HTR-8/SVneo (cell line): ENCODE measurements at places on chromosomes 11 and 22.

DNA sequence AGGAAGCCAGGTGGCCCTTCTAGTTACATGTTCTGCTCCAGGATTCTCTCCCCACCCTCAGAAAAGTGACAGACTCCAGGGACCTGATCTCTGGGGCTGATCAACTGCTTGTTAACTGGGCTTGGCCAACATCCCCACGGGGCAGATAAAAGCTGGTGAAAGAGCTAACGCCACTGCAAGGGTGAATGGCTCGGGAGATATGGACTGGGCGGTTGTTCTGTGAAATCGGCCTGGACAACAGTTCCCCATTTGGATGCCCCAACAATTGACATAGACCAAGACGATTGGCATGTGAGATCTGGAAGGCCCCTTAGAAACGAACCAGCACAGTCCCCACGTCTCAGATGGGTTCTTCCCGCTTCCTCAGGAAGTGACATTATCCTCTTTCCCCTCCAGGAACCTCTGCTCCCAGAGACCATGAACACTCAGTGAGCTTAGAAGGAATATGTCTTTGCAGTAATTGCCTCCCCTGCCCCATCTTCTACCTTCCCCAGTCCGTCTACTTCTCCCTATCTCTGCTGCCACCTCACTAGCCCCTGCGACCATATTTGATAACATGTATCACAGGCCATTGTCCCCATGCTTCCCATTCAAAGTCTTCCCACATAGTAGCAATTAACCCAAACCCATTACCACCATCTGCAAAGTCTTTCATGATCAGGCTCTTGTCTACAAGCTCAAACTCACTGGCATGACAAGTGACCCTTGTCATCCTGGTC lies 5.6 kb upstream of the PRG2 start:
- DNase-seq = no peak

DNA sequence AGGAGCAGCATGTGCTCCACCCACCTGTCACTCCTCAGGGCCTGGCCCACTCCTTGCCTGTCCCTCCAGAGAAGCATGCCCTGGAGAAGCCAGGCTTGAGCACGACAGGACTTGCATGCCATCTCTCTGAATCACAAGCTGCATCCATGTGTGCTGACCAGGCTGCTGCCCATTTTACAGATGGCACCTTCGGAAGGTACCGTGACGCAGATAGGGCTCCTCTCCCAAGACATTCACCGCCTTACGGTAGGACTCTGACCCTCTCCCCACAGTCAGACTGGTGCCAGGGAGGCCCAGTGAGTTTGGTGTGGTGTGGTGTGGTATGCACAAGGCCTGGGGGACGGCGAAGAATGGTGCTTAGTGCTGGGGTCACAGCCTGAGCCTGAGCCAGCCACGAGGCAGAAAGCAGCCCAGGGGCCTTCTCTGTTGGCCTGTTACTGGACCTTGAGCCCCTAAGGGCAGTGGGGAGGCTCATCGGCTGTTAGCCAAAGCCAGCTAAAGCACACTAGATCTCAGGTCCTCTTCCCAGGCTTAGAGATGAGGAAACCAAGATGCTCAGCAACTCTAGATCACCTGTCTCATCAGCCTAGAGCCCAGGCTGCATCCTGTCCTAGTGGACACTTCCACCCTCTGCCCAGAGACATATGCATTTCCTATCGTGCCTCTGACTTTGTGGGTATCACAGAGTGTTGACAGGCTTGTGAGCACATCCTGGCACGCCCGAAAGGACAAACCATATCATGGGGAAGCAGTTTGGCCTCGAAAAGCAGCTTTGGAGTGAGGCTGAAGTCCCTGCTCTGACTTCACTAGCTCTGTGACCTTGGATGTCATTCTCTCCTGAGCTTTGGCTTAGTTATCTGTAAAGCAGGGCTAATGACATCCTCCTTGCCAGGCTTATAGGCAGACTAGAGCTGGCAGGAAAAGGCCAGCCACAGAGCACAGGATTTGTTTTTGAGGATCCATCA lies 17.8 kb downstream of the CYB5R2 start:
- no peak for DNase-seq

DNA sequence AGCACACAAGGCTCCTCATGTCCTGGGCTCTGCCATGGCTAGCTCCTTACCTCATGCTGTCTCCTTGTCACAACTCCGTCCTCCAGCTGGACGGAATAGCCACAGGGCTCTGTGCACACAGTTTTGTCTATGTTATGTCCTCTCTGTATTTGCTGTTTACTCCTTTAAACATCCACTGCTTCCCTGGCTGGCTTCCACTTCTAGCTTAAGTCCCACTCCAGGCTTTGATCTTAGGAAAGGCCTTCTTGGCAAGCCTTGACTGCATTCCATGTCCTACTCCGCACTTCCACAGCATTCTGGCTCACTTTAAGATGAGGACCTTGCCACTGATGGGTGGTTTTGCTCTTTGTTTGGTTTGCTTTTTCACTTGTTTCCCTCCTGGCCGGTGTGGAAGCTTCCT lies 22.9 kb upstream of the ROBO3 start:
- no peak for DNase-seq

DNA sequence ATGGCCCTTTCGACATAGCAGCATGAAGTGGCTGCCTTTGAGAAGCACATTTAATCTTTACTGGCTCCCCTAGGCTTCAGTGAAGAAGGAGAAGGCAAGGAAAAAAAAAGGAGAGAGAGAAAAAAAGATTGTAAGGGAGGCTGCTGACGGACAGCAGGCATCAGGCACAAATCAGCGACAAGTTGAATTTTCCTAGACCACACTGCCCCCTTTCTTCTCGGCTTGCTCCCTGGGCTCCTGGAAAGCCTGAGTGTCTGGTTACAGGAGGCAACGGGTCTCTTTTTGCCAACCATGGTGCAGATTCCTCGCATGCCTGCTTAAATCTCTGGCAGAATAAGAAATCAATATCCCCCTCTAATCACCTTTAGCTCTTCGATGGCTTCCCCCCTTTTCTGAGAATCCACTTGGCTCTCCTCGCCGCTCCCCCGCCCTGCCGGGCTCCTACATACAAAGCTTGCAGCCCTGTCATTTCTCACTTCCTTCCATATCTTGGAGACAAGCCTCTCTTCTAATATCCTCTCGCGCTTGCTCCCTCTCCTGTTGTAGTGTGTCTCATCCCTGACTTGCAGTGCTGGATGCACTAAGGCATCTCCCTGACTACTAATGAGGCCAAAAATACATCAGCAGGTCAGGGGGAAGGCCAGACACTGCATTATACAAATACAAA lies 14.3 kb downstream of the BLID start:
- peak; percentile 67 for DNase-seq

GRCh38 chr11:15940462-15941205 lies 415.7 kb downstream of the SOX6 start:
- DNase-seq = no peak

GRCh38 chr22:42268852-42269410 lies 1.5 kb downstream of the TCF20 start:
- peak; percentile 11 for DNase-seq

DNA sequence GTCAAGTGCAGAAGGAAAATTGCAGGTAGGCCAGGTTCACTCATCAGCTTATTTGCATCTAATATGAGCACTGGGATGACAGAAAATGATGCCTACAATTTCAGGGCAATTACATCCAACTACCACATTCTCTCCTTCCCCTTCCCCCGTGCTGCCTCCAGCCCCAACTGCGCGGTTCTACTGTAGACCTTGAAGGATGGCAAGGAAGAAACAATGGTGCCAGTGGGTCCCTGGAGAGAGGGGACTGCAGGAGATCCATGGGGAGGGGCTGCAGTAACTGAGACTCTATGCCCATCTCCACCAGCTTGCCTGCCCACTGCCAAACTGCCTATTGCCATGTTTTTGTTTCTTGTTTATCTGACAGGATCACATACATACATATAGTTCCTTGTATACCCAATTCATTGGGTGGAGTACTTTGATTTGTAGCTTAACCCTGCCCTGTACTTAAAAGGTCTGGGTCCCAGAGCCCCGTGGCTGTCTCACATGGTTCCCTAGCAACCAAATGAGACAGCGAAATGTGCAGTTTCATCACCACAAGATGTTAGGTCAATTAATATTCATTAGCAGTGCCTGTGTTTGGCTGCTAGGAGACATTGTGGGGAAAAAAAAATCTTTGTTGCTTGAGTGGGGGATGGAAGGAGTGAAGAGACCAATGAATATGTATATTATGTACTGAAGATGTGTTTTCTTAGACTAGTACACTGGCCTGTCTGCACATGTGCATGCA lies 253.5 kb upstream of the PLET1 start:
- DNase-seq = no peak

- DNase-seq = no peak
Measured at GRCh38 chr22:40694411-40694810, 15.1 kb downstream of the MCHR1 start.

- DNase-seq = no peak
Measured at GRCh38 chr22:44267856-44268255, 44.9 kb downstream of the SHISAL1 start.

GRCh38 chr11:24226606-24227005 lies 270.2 kb upstream of the LUZP2 start:
- no peak for DNase-seq

DNA sequence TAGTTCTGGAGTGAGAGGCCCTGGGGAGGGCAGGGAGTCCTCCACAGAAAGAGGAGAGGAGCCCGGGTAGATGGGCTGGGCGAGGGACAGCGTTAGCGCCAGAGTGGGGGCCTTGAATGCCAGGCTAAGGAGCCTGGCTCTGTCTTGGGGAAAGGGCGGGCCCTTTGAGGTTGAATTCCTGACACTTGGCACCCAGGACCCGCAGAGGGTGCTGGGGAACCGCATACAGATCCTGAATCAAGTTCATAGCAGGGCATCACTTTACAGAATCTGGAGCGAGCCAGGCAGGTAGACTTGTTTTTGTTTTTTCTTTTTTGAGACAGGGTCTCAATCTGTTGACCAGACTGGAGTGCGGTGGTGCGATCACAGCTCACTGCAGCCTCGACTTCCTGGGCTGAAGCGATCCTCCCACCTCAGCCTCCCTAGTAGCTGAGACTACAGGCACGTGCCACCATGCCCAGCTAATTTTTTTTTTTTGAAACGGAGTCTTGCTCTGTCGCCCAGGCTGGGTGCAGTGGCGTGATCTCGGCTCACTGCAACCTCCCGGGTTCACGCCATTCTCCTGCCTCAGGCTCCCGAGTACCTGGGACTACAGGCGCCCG lies 6.1 kb downstream of the CARNS1 start:
- DNase-seq = no peak

- DNase-seq = no peak
Measured at GRCh38 chr11:86463120-86463519, 88.4 kb downstream of the CCDC81 start.

- no peak for DNase-seq
Measured at GRCh38 chr22:31178859-31179258, 18.9 kb downstream of the RNF185 start.

DNA sequence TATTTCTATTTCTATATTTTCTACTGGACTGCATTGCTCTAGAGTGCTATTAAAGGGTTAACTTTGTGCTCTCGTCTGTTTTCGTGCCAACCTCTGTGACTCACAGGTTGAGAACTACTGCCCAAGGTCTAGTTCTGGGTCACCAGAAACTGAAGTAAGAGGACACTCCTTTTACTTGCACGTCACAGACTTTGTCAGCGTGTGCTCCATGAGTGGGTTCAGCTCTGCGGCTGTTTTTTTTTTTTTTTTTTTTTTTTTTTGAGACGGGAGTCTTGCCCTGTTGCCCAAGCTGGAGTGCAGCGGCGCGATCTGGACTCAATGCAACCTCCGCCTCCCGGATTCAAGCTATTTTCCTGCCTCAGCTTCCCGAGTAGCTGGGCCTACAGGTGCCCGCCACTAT lies 49.8 kb downstream of the CLMP start:
- peak; percentile 98 for DNase-seq

GRCh38 chr22:36113121-36113520 lies 47.4 kb downstream of the APOL3 start:
- DNase-seq = no peak
